ENCODE measurements at places on chromosomes 3 and 15. TPM values are rescaled to one million over a fixed set of nuclear protein-coding genes. Genes with fewer than 3 reads are reported as not detected.

DNA sequence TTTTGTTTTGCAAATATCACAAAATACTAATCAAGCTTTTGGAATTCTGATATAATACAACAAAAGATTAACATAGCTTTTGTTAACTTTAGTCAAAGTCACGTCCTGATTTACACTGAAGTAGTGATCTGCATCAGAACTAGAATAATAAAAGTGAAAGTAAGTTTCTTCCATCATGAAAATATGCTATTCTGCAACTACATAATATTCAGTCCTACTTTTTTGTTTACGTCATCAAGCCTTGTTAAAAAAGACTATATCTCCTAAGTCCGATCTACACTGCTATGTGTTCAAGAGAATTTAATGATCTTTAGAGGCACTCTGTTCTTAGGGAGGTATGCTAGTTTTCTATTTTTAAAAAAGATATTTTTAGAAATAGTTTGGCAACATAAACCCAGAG, 330.1 kb downstream of the ARPP21 start:
- no peak for DNase-seq

The PLA2G4F gene
- total RNA-seq: 11.7 TPM

The NRG4 gene
- total RNA-seq: not detected

- DNase-seq: no peak
These were observed 118.1 kb upstream of the ARPP21 start for GRCh38 chr3:35521196-35521595.

GRCh38 chr15:39670687-39671086, 89.8 kb downstream of the THBS1 start:
- no peak for DNase-seq

DNA sequence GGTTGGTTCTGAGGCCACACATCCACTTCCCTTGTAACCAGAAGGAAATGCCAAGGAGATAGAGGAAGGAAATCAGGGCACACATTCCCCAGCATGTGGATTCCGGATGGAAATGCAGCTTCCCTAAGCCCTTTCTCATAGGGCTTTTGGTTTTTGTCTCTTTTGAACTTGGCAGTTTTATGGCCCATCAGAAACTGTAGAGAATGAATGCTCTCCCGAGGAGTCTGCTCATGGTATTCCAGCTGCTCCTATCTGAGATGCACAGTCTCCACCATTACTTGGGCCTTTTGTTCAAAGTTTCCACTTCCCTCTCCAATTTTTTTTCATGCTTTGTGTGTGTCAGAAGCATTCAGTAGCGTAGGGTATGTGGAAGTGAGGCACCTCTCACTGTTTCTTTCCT, 21.2 kb downstream of the XYLB start:
- no peak for DNase-seq

The LRRIQ4 gene
- not detected for total RNA-seq

The CASR gene
- not detected for total RNA-seq

The GOLGA8J gene
- not detected for total RNA-seq

- no peak for DNase-seq
These were observed 484 bp downstream of the CNTN4 start for GRCh38 chr3:2099028-2099671.

The GOLGA8R gene
- not detected for total RNA-seq

- DNase-seq: no peak
These were observed 16.3 kb downstream of the SNRPN start for GRCh38 chr15:24971052-24971451.

DNA sequence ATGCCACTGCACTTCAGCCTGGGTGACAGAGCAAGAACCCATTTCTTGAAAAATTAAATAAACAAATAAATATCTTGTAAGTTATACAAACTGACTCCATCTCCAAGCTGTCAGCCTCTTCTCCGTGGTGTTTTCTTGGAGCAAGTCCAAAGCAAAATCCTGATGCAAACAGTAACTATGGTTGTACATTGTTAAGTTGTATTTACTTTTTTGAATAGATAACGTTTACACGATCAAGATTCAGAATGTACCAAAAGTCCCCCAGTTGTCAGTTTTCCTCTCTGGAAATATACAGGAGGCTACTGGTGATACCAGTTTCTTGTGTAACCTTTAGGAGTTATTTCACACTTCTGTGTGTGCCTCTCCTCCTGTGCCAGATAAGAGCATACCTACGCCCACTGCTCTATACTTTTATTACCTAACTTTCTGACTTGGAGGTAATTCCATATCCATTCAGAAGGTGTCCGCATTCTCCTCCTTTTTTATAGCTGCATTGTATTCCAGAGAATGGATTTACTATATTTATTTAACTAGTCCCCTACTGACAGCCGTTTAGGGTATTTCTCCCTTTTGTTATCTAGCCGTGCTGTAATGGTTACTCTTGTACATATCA, 14.2 kb downstream of the CMTM7 start:
- DNase-seq: no peak

- DNase-seq: peak; percentile 39
These were observed 48.0 kb downstream of the TPRA1 start for GRCh38 chr3:127542441-127542952.

The ZIC4 gene
- total RNA-seq: not detected

The MYO5A gene
- 0.76 TPM for total RNA-seq

The CLDN16 gene
- not detected for total RNA-seq

- DNase-seq: no peak
These were observed 276.9 kb upstream of the IL12A start for GRCh38 chr3:159711560-159712333.

DNA sequence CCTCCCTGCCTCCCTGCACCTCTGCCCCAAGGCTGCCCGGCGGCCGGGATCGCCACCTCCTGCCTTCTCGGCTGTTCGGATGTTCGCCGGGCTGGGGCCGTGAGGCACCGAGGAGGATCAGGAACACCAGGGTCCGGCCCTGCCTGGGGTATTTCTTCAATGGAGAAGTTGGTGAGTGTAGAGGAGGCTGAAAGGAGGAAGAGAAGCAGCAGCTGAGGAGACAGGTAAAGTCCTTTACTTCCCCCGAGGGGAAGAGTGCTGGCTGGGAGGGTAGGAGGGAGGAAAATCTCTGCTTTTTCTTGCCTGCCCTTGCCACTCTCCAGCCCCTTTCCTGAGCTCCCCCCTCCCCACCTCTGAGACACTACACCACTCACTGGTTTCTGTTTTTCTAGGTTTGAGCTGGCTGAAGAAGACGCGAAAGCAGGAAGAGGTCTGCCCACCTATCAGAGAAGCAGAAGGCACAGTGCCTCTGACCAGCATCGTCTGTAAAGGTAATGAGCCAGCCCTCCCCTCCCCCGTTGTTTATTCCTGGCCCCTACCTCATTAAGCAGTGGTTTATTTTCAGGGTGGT, 519 bp downstream of the ASB7 start:
- DNase-seq: peak; percentile 51

DNA sequence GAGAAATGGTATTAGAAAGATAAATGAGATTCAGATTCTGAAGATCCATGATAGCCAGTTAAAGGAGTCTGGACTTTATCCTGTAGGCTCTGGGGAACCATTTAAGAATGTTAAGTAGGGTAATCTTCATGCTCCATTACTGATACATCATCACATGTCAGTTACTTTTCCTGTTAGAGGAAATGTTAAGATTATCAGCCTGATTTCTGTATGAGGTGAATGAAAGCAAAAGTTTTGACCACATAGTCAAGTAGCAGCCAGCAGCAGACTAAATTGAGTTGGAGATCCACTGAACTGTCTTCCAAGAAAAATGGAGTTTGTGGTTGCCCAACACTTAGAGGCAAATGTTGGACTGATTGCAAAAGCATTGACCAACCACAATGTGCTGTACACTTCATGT, 4.7 kb upstream of the COPB2 start:
- no peak for DNase-seq

The ELL3 gene
- total RNA-seq: 101 TPM

The RFTN1 gene
- not detected for total RNA-seq

GRCh38 chr15:73308305-73308704, 60.5 kb downstream of the HCN4 start:
- DNase-seq: no peak

The SERPINI2 gene
- not detected for total RNA-seq

The ERICH6 gene
- not detected for total RNA-seq

The SI gene
- total RNA-seq: 0.20 TPM

- peak; percentile 72 for DNase-seq
These were observed 45.5 kb upstream of the SLC41A3 start for GRCh38 chr3:126129398-126129891.

- peak; percentile 76 for DNase-seq
These were observed 40.6 kb upstream of the ADCY5 start for GRCh38 chr3:123489400-123490004.

DNA sequence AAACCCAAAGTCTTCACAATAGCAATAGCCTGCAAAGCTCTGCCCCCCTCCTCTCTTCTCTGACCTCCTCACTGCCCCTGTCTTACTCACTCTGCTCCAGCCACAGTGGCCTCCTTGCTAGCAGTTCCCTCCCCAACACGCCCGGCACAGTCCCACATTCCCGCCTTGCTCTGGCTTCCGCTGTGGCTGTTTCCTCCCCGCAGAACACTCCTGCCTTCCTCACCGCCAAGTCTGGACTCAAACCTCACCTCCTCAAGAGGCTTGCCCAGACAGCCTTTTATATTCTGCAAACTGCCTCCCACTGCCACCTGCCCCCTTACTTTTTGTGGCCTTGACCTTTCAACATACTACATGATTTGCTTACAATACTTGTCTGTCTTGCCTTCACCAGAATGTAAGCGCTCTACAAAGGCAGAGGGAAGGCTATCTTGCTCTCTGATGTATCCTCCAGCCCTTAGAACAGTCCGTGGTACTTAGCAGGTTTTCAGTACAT, 406 bp upstream of the MPI start:
- no peak for DNase-seq

The SCN11A gene
- total RNA-seq: not detected

Data from HT-29 (cell line).